ENCODE measurements at places on chromosomes 13 and 19. TPM values are rescaled to one million over a fixed set of nuclear protein-coding genes. Genes with fewer than 3 reads are reported as not detected.

- H3K36me3 ChIP-seq: no peaks in the 10 kb centered on the region
- no peak overlapping the region for H3K4me3 ChIP-seq
- no peak for DNase-seq
Measured at GRCh38 chr19:2332341-2333026, 4.0 kb downstream of the SPPL2B start.

DNA sequence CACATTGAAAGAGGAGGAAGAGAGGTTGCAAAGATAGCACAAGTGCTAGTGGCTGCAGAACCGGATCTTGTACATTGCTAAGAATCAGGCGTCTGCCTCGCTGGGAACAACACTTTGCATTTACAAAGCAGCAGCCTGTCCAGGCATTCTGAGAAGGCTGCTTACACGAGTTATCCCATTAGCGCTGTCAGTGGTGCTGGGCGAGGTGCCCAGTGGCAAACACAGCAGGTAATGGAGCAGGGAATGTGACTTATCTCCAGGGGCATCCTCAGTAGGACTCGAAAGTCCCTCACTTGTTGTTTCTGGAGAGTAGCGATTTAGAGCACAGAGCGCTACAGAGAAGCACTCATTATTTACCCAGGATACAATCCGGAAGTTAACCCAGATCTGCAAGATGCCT lies 209.6 kb downstream of the OLFM4 start:
- no peaks in the 10 kb centered on the region for H3K4me1 ChIP-seq
- DNase-seq: peak; percentile 10
- H3K27me3 ChIP-seq: no peaks in the 10 kb centered on the region
- H3K36me3 ChIP-seq: no peaks in the 10 kb centered on the region

- H3K4me1 ChIP-seq: 0 out of 2 replicates have a peak, but pooled peaks cover 5% of the 10 kb centered on the region
- H3K4me3 ChIP-seq: peak within 1 kb of the TSS; percentile 91
- no peaks in the 10 kb centered on the region for H3K27me3 ChIP-seq
- H3K27ac ChIP-seq: no peak within 1 kb of the TSS
- peak; percentile 95 for DNase-seq
Measured at GRCh38 chr19:4669723-4670480, at the start of gene MYDGF. Gene MYDGF, minus strand, starts transcription at chr19:4670342. Its CDS starts 8 bp downstream, at chr19:4670334.

- no peak overlapping the region for H3K4me3 ChIP-seq
- DNase-seq: no peak
- H3K36me3 ChIP-seq: no peaks in the 10 kb centered on the region
- H3K27me3 ChIP-seq: peaks cover 100% of the 10 kb centered on the region
Measured at GRCh38 chr13:27964741-27965323, 4.3 kb downstream of the CDX2 start.

STK24 gene
- 56.5 TPM for polyA plus RNA-seq

- no peaks in the 10 kb centered on the region for H3K36me3 ChIP-seq
- H3K4me1 ChIP-seq: no peaks in the 10 kb centered on the region
- no peak for DNase-seq
- no peak overlapping the region for H3K4me3 ChIP-seq
Measured at GRCh38 chr13:73261739-73262216, 203.0 kb downstream of the KLF5 start.

DNA sequence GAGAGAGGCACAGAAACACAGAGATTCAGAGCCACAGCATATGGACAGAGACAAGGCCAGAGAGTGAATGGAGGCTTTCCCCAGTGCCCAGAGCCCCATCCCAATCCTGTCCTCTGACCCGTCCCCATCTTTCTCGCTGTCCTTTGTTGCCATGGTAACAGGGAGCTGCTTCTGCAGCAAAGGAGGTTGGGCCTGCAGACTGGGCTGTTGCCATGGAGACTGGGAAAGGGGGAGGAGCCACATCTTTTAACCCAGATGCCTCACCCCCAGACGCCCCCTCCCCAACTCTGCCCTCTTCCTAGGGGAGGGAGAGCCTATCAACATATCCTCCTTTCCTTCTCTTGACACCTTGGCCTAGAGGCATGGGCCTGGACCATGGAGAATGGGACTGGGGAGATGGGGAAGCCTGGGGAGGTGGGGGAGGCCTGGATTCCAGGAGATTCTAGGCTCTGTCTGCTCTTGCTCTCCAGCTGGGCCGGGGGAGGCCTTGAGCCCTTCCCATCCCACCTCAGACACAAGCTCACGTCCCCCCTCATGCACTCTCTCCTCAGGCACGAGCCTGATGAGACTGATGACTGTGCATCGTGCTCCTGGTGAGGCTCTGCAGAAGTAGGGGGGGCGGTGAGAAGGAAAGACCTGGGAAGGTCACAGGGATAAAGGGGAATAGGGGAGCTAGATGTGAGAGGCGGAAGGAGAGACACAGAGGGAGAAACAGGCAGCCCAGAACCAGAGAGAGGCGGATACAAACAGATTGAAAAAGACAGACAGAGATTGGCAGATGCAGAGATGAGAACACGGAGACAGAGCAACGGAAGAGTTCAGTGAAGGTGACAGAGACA lies 2.1 kb upstream of the ATP1A3 start:
- H3K4me1 ChIP-seq: peaks cover 22% of the 10 kb centered on the region
- H3K27ac ChIP-seq: no peak overlapping the region
- peak; percentile 98 for DNase-seq
- 0 out of 2 replicates have a peak overlapping the region, but pooled peaks have one; percentile 17 for H3K4me3 ChIP-seq

GRCh38 chr19:50003810-50004419 lies 21.3 kb downstream of the VRK3 start:
- no peak overlapping the region for H3K4me3 ChIP-seq
- H3K27ac ChIP-seq: no peak overlapping the region
- no peaks in the 10 kb centered on the region for H3K27me3 ChIP-seq
- DNase-seq: no peak
- H3K36me3 ChIP-seq: no peaks in the 10 kb centered on the region

DNA sequence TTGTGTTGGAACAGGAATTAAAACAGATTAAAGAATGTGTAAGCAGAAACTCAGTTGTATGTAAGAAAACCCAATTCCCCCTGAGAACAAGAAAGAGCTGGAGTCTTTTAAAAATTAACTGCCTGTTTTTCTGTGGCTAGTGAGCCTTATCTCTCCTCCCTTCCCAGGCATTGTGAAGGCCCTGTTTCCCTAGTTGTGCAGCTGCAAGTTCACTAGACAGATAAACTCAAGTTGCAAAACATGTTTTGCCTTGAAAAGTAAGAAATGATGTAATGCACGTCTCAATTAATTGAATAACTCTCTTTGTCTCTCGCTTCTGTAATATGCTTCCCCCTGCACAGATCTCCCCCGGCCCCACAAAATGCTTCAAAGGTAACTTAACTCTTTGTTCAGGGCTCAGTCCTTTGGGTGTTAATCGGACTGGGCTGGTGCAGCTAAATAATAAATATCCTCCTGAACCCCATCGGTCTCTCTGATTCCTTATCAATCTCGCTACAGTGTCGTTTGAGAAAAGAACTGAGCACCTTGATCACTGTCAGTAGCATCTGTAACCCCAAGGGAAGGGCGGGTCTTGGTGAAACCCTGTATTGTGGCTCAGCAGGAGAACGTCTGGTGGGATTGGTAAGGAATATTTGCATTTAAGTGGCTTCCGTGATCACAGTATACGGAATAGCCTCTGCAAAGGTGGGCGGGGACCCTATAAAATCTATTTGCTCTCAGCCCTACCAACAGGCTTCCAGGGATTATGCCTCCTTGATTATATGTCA lies 1.6 kb upstream of the ZNF556 start:
- no peaks in the 10 kb centered on the region for H3K27me3 ChIP-seq
- H3K36me3 ChIP-seq: no peaks in the 10 kb centered on the region
- H3K27ac ChIP-seq: no peak overlapping the region
- DNase-seq: no peak

DNA sequence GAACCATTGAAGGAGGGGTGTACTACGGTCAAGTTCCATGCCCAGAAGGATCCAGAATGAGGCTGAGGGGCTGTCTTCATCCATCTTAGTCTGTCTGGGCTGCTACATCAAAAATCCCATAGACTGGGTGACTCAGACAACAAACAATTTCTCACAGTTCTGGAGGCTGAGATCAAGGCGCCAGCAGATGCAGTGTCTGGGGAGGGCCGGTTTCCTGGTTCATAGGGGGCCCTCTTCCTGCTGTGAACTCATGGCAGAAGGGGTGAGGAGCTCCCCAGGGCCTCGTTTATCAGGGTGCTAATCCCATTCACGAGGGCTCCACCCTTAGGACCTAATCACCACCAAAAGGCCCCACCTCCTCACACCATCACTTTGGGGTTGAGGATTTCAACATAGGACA lies 14.7 kb upstream of the KCTD15 start:
- H3K4me3 ChIP-seq: no peak overlapping the region
- no peaks in the 10 kb centered on the region for H3K36me3 ChIP-seq
- peaks cover 5% of the 10 kb centered on the region for H3K27me3 ChIP-seq

- H3K27ac ChIP-seq: no peak overlapping the region
- DNase-seq: peak; percentile 66
- H3K36me3 ChIP-seq: peaks cover 15% of the 10 kb centered on the region
- no peak overlapping the region for H3K4me3 ChIP-seq
- H3K4me1 ChIP-seq: no peaks in the 10 kb centered on the region
Measured at GRCh38 chr13:92355213-92355612, 871.4 kb upstream of the GPC6 start.

DNA sequence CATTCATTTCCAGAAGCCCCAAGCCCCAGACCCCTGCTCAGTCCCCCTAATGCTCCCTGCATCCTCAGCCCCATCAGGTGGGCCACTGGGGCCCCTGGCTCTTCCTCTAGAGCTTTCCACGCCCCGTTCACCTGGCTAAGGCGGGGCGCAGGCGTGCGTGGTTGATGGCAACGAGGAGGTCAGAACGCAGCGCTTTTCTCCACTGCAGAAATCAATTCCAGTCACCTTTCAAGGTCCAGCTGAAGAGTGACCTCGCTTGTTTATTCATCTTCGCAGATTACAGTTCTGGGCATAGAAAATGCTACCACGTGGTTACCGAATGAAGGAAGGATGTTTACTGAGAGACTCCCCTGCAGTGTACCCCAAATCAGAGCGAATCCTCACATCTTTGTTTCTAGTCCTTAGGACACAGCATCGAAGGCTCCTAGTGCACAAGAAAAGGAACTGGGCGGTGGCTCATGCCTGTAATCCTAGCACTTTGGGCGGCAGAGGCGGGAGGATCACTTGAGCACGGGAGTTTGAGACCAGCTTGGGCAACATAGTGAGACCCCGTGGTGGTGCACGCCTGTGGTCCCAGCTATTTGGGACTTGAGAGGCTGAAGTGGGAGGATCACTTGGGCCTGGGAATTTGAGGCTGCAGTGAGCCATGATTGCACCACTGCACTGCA lies 828 bp upstream of the PBX4 start:
- no peak overlapping the region for H3K27ac ChIP-seq
- H3K4me1 ChIP-seq: no peaks in the 10 kb centered on the region
- peak; percentile 26 for DNase-seq
- H3K4me3 ChIP-seq: peak overlapping the region; percentile 59

DNA sequence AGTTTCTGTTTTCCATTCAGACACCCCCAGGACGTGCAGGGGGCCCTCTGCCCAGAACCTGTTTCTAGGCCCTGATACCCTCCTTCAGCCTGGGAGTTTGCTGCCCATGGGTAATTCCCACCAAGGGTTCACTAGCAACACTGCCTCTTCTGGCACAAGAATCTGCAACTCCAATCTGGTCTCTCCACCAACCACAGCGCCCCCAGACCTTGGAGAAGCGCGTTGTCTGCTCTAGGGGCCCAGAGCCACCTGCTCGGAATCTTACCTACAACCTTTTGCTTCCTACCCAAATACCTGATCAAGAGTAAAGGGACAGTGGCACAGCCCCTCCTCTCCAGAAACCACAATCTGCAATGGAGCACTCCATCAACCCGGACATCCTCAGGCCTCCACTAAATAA lies 763 bp downstream of the ZNF180 start:
- H3K4me3 ChIP-seq: peak overlapping the region; percentile 99
- H3K27me3 ChIP-seq: no peaks in the 10 kb centered on the region
- H3K4me1 ChIP-seq: no peaks in the 10 kb centered on the region
- DNase-seq: peak; percentile 66
- H3K36me3 ChIP-seq: peaks cover 18% of the 10 kb centered on the region

DNA sequence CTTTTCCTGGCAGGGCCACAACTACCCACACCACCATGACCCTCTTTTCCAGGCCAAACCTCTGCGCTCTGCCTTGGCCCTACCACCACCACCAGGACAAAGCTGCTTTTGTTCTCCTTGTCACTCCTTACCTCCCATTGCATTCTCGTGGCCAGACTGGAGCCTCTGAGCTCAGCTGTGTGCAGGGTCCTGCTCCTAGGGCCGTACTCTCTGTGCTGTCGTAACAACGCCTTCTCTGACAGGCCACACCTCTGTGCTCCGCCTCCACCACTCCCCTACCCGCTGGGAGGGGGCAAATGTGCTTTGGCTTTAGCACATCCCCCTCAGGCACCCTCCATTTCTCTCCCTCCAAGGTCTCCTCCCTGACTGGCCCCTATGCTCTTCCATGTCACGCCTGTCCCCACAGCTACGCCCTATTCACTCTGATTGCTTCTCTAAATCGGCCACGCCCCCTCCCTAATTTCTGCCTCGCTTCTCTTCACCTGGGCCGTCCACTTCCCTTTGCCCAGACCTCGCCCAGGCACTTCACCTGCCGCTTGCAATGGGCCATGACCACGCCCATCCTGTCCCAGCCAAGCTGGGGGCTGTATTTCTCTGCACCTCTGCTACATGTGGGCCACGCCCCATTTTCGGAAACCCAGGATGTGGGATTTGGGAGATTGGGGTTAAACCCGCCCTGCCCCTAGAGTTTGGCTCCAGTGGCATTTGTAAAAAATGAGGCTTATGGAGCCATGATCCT lies 472.3 kb downstream of the KLF12 start:
- no peaks in the 10 kb centered on the region for H3K36me3 ChIP-seq
- no peak for DNase-seq
- no peak overlapping the region for H3K4me3 ChIP-seq

DNA sequence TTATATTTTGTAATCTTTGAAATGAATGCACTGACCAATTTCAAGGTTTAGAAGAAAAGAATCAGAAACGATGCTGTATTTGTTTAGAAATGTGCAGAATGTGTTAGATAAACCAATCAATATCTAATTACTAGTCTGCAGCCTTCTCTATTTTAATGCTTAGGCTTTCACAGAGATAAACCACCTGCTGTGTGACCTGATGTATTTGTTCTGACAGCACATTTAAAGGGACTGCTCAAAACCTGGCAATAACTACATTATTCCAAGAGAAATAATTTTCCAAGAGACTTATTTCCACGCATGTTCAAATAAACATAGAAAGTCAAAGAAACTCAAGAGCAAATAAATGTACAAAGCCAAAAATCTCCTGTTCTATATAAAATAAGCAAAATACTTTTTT lies 641.6 kb upstream of the PCDH20 start:
- H3K27me3 ChIP-seq: no peaks in the 10 kb centered on the region
- H3K4me3 ChIP-seq: no peak overlapping the region
- DNase-seq: no peak
- H3K4me1 ChIP-seq: no peaks in the 10 kb centered on the region
- H3K36me3 ChIP-seq: no peaks in the 10 kb centered on the region

ICAM4 gene
- polyA plus RNA-seq: 0.96 TPM

VWA8 gene
- 4.7 TPM for polyA plus RNA-seq

CADM4 gene
- 3.7 TPM for polyA plus RNA-seq

- no peak overlapping the region for H3K4me3 ChIP-seq
- peaks cover 22% of the 10 kb centered on the region for H3K4me1 ChIP-seq
- H3K36me3 ChIP-seq: peaks cover 4% of the 10 kb centered on the region
- DNase-seq: no peak
- H3K27me3 ChIP-seq: peaks cover 21% of the 10 kb centered on the region
Measured at GRCh38 chr13:27423333-27423732, 1.1 kb upstream of the GTF3A start.
